T-helper 2 cell (primary cell): ENCODE measurements at places on chromosomes 1 and 21.
A peak's percentile ranks its signal among the peaks of the same experiment; 100 is the strongest.

DNA sequence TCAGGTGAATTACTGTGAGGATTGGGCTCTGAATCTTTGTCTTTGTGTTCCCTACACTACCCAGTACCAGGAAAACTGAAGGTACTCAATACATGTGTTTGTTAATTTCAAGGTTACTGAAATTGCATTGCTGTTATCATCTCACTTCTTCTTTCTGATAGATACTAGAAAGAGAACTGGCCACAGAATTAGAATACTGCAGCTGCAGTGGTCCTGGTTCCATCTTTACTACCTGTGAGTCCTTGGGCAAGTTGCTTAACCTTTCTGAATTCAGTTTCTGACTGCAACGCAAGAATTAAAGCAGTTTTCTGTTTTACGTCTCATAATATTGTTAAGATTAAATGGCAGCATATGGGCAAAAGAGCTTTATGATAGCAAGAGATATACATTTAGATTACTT is 263.5 kb downstream of the LMO4 start:
- no peak for DNase-seq

DNA sequence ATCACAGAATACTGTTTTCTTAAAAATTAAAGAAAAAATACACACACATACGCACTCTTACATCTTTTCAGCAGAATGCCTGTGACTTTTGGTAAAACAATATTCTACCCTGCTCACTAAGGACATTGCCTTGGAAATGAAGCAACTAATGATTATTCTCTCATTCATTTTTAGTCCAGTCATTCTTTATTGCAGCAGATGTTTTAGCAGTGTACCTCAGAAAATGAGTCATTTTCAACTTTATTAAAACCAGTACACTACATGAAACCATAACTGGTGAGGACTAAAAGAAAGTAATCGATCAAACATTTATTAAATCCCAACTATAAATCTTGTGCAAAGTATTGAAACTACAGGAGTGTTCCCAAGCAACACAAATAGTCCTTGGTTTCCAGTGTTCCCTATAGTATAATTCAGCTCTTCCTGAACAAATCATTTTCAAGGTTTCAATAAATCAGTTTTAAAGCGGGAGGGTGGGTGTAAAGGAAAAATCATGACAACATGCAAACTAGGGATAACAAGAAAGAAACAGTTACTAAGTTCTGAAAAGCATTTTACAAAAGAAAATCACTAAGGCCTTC is 114.2 kb downstream of the ADGRL4 start:
- DNase-seq, result no peak

DNA sequence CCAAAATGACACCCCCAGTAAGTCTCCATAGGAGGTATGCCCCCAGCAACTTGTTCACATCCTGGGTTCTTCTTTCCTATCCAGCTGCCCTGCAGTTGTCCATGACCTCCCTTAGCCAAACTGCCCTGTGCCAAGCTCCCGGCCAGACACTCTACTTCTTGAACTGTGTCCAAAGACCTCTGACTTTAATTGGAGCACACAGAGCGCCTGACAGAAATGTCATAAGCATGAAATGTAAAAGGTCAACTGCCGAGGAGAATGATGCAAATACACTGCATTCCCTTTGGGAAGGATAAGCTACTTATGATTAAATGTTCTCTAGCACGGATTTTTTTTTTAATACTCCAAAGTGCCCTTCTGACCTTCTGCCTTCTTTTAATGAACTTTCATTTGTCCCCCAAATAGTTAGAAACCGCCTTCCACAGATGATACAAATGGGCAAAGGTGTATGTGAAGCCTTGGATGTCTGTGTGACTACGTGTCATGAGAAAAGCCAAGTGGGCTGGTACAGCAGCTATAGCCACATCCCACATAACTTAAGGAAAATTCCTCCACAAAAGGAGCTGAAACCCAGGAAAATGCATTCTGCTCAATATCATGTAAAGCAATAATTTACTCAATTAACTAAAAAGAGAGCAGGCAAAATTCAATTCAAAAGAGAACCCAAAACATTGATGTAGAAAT is 26.8 kb downstream of the PALMD start:
- DNase-seq, result no peak

- DNase-seq, result no peak
Measured at GRCh38 chr1:231374394-231374793, 36.3 kb downstream of the SPRTN start.

GRCh38 chr1:68217060-68217554 is 15.2 kb downstream of the WLS start:
- no peak for DNase-seq

GRCh38 chr1:20090641-20091040 is 20.6 kb downstream of the PLA2G5 start:
- DNase-seq, result no peak

DNA sequence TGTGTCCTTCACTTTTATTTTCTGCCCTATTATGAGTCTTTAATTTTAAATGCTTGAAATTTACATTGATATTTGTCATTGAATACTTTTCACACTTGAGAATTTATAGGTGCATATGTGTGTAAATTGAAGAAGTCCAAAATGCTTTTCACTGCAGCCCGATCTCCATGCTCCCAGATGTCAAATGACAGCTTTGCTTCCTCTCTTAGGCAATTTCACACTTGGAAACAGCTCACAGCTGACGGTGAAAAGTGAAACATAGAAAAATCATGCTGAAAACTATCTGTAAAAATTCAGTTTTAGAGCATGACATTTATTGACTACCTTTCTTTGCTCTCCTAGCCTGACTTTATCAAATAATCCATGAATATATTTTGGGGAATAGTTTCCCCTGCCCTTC is 196.0 kb downstream of the RPS6KC1 start:
- no peak for DNase-seq

- DNase-seq, result no peak
Measured at GRCh38 chr21:42629933-42630589, 23.4 kb upstream of the PDE9A start.

- no peak for DNase-seq
Measured at GRCh38 chr1:39623053-39623452, 16.4 kb downstream of the HEYL start.

GRCh38 chr1:1891349-1892078 is 627 bp upstream of the GNB1 start:
- peak; percentile 49 for DNase-seq

DNA sequence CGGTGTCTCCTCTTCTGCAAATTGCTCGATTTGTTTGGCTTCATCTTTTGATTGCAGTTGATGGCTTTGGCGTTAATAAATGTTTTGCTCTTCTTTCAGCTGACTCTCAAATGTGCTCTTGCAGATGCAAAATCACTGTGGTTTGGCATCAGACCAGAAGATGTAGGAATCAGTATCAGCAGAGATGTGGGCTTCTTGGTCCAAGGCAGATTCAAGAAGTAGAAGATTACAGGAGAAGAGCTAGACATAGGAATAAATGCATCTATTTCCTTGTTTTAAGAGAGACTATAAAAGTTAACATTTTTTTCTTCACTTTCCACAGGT is 59.8 kb upstream of the BACH1 start:
- no peak for DNase-seq

DNA sequence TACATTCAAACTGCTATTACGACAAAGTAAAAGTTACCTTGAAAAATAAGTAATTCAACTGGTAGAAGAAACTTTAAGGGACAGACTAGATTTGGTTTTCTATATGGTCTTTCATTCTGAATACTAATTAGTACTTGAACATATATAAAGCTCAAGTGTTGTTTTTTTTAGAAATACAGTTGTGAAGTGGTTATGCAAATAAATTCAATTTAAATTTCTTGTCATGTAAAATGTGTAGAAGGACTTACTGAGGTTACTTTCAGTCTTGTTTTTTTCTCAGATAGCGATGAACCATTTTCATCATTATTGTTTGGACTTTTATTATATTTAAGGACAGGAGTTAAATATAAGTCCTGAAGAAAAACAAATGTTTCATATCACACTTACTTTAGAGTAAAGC is 24.4 kb downstream of the HS2ST1 start:
- DNase-seq, result no peak

DNA sequence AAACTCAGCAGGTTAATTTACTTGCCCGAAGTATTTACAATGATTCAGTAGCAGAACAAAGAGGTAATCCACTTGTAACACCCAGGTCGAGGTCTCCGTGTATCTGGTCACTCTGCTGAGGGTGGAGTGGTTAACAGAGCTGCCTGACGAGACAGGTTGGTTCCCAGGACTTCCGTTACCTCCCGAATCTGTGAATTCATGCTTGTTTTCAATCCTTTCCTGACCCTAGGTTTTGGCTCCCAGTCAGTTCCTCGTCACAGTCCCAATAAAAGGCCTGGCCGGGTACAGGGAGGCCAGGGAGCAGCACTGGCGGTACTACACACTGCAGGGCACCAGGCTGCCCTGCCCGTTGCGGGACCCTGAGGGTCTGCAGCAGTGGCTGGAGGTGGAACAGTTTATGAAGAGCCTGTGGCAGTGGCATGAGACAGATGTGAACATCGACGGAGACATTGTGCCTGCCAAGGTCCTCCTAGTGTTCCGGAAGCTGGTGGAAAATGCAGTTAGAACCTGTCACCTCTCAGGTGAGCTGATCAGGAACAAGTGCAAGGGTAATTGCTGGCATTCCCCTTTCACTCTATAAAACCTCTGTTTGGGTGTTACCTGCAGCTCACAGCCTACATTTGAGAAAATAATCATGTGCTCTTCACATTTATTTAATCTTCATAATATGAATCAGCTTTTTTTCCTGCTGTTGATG is 12.8 kb downstream of the MAB21L3 start:
- DNase-seq, result no peak

DNA sequence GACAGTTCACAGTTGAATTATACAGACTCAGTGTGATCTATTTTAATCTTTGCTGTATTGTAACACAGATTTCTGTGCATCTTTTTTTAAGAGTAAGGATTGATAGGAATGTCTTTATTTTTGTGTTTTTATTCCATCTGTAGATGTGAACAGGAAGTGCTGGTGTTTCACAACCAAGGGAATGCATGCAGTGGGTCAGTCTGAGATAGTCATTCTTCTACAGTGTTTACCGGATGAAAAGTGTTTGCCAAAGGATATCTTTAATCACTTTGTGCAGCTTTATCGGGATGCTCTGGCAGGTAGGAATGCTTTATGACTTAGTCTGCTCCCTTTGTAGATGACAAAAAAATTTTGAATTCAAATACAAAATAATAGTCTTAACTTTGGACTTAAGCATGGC is 84.5 kb downstream of the CC2D1B start:
- no peak for DNase-seq

DNA sequence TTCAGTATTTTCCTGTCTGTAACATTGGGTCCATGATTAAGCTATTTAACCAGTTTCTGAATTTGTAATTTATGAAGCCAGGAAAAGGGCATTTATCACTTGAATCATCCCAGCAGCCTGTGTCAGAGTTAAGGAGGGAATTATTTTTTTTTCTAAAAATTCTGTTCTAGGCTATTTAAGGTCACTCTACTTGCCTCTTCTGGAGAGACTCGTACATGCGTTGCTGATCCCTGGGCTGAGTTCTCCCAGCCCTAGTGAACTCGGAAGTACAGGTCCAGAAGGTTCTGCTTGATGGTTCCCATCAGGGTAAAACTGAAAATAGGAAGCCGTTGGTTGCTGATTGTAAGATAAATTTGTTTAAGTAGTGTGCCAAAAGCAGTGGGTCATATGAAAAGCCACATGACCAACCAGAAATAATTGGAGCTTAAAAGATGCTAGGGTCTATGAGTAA is 90.7 kb downstream of the GPR88 start:
- DNase-seq, result no peak

GRCh38 chr1:35646043-35646442 is 4.7 kb upstream of the PSMB2 start:
- DNase-seq, result no peak

- no peak for DNase-seq
Measured at GRCh38 chr1:26627954-26628353, 67.9 kb upstream of the ARID1A start.
